Retinal pigment epithelial cell (primary cell): ENCODE measurements at places on chromosomes 12 and 14.
A peak's percentile ranks its signal among the peaks of the same experiment; 100 is the strongest.

DNA sequence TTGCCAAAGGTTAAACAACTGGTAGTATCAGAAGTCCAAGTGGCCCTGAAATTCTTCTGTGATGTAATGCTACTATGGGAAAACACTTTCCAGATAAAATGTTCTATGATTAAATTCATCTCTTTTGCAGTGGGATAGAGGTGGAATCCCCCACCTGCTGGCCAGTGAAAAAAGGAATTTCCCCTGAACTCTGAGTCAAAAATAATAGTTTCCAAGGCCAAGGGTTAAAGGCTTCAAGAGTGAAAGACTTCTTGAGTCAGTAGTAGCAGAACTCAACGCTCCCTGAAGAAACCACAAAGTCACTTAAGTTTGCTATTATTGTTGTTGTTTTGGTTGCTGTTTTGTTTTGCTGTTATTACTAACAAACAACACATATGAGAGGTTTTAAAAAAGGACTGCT, 330.8 kb downstream of the SOX5 start:
- DNase-seq = no peak

DNA sequence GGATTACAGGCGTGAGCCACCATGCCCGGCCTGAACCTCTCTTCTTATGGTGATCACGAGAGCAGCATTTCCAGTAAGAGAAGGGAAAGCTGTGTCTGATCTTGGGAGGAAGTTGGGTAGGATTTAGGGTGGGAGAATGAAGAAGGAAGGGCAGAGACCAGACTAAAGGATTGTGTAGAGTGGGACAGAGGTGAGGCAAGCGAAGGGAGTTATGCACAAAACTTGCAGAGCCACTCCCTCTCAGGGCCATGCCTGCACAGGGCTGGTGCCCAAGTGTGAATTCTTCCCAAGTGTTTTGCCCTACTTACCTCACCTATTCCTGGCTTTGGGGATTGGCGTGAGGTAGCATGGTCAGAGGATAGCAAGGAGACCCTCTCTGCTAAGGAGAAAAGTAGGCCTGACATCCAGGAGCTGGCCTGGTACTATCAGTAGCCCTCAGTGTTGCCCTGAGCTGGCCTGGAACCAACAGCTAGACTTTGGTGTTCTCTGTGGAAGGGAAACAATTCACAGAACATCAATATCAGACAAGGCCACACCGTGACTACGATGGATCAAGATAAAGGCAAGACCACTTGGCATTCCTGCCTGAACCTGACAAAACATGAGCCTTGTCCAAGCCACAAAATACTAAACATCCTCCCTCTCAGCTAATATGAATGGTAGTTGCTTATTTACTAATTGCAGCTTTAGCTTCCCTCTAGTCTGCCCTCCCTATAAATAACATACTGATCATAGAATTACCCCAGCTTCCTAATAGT, 201.0 kb upstream of the AMIGO2 start:
- no peak for DNase-seq

- no peak for DNase-seq
These were observed 114.8 kb downstream of the ESRRB start for GRCh38 chr14:76490735-76491134.

GRCh38 chr12:105980533-105980932, 158.2 kb downstream of the NUAK1 start:
- DNase-seq = no peak

GRCh38 chr12:24661657-24662096, 287.2 kb downstream of the BCAT1 start:
- DNase-seq = peak; percentile 51

DNA sequence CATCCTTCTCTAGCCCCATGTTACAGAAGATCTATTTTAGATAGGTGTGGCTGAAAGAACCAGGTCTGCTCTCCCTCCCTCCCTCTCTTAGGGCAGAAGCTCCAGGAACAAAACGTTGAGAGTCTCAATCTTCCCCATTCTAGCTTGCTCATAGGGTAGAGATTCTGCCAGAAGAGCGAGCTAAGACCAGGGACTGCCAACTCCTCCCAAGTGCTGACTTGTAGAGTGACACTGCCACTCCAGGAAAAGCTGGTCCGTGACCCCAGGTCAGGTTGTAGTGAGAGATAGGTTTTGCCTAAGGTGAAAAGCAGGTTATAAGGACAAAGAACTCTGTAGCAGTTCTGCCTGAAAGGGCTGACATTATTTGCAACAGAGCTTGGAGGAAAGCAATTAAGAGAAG, 73.4 kb downstream of the INSM2 start:
- no peak for DNase-seq

GRCh38 chr14:96782436-96782835, 14.7 kb upstream of the VRK1 start:
- no peak for DNase-seq

DNA sequence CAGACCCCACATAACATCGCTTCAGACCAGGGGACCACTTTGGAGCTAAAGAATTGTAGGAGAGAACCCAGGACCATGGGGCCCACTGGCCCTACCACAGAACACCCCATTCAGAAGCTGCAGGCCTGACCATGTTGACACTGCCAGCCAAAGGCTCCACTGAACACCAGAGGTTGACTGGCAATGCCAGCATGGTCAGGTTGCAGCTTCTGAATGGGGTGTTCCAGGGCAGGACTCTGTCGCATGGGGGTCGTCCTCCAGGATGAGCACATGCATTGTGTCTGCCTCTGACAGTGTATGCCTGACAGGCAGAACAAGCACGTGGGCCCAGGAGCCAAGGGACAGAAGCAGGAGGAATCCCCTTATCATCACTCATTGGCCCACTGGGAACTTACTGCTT, 34.1 kb downstream of the DIO3 start:
- DNase-seq = no peak

- no peak for DNase-seq
These were observed 170.0 kb downstream of the ZFP36L1 start for GRCh38 chr14:68622856-68623255.

- DNase-seq = no peak
These were observed 174.6 kb downstream of the ESRRB start for GRCh38 chr14:76550534-76550933.

DNA sequence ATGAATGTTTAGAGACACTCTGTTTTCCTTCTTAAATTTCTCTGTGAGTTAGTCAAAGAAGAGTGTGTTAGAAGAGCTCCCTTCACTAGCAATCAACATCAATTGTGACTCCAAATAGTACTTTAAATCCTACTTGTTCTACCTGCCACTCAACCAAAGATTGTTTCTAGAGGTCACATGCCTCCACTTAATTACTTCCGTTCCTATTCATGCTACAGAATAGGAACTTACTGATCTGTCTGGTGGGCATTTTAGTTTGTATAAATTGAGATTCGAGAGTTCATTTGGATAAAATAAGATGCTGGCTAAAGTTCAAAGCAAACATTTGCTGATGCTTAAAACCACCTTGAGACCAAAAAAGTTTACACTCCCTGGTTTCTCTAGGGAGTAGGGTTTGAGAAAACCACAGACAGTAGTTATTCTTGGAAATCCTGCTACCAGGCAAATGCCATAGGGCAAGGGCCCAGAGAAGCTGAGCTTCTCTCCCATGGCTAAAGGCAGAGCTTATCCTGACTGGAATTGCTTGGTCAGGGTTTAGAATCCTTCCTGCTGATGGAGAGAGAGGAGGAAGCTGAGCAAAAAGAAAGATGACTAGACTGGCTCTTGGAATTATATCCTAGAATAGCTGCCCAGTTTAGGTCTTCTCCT, 389.6 kb upstream of the ATP2B1 start:
- peak; percentile 14 for DNase-seq

GRCh38 chr12:53047221-53048032, 2.4 kb upstream of the TNS2 start:
- no peak for DNase-seq

- DNase-seq = no peak
These were observed 140.1 kb upstream of the PARP11 start for GRCh38 chr12:4012977-4013968.

DNA sequence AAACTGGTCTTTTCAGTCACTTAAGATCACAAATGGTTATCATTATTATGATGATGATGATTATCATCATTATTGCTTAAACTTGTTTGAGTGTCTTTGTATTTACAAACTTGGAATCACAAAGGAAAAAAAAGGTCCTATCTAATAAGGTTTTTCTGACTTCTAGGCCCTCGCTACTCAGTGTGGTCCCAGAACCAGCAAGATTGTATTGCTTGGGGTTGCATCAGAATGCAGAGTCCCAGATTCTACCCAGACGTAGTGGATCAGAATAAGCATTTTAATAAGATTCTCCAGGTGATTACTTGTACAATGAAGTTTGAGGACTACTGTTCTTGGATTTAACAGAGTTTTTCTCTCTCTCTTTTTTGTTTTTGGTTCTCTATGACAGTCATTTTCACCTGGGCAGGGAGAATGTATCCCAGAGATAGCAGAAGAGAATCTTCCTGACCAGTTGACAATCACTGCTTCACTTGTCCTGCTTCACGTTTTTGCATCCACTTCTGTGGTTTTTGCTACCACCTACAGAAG, 29.3 kb upstream of the PPP1R12A start:
- no peak for DNase-seq

DNA sequence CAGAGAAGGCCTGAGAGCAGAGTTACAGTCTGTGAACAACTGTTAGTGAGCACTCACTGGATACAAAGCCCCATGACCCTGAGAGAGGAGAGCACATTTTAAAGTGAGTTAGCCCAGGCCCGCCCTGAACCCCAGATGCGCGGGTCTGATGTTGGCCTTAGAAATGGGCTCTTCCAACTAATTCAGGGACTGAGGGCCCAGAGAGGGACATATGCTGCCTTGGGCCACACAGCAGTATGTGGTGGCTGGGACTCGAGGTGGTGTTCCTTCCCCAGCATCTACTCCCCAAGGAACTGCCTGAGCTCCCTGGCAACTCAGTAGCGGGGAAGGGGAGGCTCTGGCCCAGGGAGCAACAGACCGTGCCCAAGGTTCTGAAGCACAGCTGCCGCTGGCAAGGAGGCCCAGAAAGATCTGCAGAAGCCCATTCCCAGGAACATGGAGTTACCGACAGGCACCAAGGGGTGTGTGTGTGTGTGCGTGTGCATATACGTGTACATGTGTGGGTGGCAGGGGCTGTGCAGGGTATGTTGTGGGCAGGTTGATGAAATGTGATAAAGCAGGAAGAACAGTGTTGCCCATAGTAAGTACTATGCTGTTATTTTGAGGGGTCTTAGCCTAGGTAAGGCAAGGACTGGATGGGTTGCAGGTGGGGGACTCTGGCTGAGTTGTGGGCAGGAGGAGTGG, 40.5 kb downstream of the KRT80 start:
- no peak for DNase-seq

DNA sequence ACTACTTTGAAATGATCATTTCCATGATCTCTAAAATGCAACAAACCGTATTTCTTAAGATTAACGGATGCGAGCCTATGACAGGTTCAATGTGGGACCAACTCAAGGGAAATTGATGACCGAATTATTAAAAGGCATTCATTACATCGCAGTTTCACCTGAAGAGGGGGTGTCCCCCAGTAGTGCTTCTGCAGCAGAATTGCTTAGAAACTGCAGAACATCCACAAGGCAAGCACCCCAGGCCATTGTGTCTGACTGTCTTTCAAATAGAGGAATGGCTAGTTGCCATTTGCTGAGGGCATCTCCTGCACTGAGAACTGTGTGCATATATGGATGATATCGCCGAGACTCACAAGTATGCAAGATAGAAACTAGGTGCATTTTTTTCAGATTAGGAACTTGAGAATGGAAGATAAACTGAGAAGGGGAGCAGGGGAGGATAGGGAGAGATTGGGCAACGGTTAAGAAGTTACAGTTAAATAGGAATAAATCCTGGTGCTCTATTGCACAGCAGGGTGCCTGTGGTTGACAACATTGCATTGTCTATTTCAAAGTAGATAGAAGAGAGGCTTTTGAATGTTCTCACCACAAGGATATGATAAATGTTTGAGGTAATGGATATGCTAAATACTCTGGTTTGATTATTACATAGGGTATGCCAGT, 234.3 kb upstream of the PLEKHG7 start:
- no peak for DNase-seq

GRCh38 chr14:44963775-44964380, 1.9 kb downstream of the TOGARAM1 start:
- no peak for DNase-seq

DNA sequence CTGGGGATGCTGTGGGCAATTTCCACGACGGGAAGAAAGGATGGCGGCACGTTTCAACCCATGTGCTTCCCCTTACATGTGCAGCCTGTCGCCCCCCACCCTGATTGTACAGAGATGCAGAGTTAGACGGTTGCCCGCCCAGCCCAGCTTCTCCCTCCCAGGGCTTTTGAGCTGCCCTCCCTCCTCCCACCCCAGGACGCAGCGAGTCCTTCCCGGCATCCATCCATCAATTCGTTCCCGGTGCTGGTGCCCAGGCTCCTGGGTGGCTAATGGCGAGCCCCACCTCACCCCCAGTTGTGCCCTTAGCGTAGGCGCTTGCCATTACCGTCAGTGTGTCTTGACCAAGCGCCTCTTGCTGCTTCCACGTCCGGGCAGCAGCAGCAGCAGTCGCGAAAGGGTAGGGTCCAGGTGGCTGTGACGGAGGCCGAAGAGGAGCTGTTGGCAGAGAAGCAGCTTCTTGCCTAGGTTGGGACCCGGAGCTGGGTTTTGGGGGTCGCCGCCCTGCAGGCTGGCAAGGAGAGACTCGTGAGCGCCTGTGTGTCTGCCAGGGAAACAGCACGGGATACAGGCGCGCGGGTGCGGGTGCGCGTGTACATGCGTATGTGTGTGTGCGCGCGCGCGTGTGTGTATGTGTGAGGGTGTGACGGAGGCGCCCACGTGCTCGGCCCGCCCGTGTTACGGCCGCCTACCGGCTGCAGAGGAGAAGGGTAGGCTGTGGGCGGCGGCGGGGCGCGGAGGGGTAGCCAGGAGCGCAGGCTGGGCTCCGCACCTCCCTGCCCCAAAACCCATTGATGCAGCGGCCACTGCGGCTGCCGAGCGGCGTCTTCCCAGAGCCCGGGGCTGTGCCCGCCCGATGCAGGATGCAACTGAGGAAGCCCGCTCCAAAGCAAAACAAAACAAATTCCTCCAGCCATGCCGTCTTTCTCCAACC, at the start of gene SLC6A15:
Gene SLC6A15 (minus strand): TSS at position 602 of the 931 bp plus-strand sequence. CDS start 20,679 bp downstream, outside the sequence.
- peak; percentile 72 for DNase-seq

GRCh38 chr14:25520821-25521220, 470.9 kb upstream of the STXBP6 start:
- DNase-seq = no peak

GRCh38 chr14:97788364-97788763, 991.2 kb downstream of the VRK1 start:
- DNase-seq = no peak

DNA sequence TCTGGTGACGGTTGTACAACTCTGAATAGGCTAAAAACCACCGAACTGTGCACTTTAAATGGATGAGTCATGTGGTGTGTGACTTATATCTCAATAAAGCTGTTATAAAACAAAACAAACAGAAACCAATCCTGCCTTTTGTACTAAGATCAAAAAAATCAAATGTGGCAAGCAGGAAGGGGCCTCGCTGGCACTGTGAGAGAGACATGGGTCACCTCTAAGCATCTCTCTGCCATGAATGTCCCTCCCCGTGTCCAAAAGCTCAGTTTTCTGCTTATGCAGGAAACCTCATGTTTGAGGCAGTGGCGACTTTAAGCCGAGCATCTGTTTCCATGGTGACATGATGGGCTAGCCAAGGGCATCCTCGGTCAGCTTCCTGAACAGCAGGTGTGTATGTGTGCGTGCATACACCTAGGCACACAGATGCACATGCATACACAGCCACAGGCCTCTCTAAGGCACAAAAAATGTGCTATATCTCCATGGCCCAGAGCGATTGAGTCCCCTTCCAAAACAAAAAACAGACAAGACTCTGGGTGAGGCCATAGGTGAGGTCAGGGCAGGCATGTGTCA, 44.4 kb downstream of the ARL6IP4 start:
- DNase-seq = no peak

GRCh38 chr14:101520621-101521472, 40.4 kb upstream of the DIO3 start:
- no peak for DNase-seq

- DNase-seq = no peak
These were observed 55.8 kb upstream of the CLEC14A start for GRCh38 chr14:38311655-38312054.

GRCh38 chr12:115201966-115202365, 518.0 kb upstream of the TBX3 start:
- no peak for DNase-seq
